NCI-H1092 (cell line): ENCODE measurements at places on chromosomes 16 and 17.
A peak's percentile ranks its signal among the peaks of the same experiment; 100 is the strongest.

GRCh38 chr17:82065193-82065637, 389 bp downstream of the DUS1L start:
- no peak for DNase-seq

DNA sequence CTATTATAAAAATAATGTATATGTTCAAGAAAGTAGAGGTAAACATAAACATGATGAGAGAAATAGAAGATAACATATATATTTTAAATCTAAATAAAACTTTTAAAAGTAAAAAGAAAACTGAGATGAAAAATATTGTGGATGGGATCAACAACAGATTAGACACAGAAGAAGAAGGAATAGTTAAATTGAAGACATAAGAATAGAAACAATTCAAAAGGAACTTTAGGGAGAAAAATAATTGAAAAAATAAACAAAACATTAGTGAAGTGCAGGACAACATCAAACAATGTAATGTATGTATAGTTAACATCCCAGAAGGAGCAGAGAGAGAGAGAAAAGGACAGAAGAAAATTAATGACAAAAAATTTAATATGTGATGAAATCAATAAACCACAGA, 228.1 kb upstream of the TNRC6C start:
- DNase-seq: no peak

DNA sequence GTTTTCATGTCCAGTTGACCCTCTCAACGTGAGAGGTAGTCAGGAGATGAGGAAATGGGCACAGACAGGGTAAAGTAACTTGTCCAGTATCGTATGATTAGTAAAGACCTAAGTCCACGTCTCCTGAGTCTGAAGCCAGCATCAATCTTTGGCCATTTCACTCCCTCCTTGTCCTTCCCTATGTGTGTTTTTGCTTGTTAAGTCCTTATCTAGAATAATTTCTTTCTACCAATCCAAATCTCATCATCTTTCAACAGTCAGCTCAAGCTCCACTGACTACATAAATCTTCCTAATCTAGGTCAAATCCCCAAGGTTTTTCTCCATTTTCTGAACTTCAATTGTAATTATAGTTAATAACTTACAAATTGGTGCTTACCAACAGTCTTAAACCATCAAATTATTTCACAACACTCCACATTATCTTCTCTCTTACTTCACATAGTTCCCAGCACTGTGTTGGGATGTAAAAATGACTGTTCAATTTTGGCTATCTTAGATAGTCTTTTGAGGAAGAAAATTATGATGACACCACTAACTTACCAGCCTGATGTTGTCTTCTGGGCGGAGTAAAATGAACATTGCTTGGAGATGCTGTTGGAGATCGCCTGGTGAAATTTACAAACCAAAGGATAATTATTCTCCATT, 72.3 kb upstream of the CORO6 start:
- DNase-seq: no peak

GRCh38 chr17:57724026-57724728, 20.9 kb downstream of the CCDC182 start:
- no peak for DNase-seq

- DNase-seq: no peak
These were observed 31.7 kb upstream of the RHOT1 start for GRCh38 chr17:32110596-32110995.

GRCh38 chr17:65455972-65456343, 105.5 kb downstream of the AXIN2 start:
- peak; percentile 0 for DNase-seq

DNA sequence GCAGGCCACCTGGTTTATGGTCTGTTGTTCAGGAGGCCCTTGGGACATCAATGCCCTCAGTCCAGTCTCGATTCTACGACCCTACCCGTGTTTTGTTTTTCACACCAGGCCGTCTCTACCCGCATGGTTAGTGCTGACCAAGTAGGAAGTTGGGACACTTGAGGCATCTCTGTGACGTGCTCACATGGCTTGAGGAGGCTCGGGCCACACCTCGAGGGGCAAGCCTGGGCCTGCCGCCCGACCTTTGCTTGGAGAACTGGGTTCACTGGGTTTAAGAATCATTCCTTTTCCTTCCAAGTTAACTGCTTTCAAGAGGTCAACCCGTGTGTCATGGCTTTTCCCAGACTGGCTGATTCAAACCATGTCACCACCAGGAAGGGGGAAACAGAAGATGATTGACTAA, 86.8 kb downstream of the CMIP start:
- DNase-seq: no peak

DNA sequence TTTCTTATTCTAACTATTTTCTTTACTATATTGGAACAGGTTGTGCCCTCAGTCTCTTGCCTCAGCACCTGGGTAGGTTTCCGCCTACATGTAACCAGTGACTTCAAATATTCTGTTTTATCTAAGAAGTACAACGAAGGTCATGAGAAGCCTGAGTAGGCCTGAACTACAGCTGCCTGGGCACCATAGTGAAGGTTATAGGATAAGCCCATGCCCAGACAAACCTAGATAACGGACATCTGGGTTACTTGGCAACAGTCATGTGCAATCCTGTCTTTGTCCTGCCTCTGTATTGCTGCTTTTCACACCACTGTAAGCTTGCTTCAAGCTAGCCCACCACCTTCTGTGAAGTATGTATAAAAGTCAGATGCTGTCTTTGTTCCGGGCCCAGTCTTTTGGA, 25.4 kb upstream of the ARL4D start:
- DNase-seq: no peak

DNA sequence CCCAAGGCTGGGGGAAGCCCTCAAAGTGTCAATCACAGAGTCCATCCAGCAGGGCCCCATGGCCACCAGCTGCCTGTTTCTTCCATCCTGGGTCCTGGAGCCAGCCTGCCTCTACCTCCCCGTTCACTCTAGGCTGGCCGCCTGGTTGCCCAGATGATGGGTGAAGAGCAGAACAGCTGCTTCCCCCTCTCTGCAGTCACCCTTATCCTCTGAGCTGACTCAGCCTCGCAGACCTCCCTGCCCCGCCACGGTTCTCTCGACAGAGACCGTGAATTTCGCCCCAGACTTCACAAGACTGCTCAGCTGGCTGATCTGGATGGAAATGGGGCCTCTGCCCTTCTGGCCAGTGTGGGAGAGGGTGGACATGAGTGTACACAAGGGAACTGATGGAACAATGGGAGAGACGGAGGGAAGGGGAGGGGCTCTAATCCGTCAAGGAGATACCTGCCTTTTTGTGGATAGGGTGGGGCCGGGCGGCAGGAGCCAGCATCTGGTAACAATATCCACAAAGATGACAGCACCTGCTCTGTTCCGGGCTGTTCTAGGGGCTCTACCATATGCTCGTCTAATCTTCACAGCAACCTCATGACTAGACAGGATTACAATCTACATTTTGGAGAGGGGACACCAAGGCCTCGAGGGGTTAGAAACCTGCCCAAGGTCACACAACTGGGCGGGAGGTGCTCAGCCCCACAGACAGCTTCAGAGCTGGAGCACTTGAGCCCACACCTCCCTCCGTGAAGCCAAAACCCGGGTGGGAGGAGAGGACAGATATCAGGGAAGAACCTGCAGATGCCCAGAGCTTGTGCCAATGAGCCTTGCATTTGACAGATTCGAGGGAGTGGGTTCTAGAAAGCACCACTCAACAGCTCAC, 136.0 kb downstream of the SDK2 start:
- no peak for DNase-seq

- no peak for DNase-seq
These were observed 2.2 kb upstream of the FOXK2 start for GRCh38 chr17:82517230-82517865.

GRCh38 chr17:67431249-67432015, 54.4 kb downstream of the PITPNC1 start:
- no peak for DNase-seq

GRCh38 chr16:61654962-61655361, 381.3 kb downstream of the CDH8 start:
- no peak for DNase-seq

- DNase-seq: no peak
These were observed 125.9 kb downstream of the OR1D5 start for GRCh38 chr17:2937331-2938003.

DNA sequence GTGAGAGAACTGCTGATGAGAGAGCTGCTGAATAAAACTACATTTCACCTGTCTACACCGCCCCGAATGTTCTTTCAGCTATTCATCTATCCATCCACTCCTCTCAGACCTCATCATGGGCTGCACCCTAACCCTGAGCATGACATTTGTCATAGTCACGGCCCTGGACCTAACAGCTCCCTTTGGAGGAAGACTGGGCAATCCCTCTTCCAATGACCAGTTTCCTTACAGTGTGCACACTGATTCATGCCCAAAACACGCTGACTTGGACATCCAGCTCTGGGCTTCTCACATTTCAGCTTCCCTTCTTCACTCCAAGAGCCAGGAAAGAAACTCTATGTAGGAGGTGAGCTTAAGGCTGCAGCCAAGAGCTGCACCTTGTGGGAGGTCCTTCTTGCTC, 41.8 kb upstream of the ARL4D start:
- DNase-seq: no peak

- no peak for DNase-seq
These were observed 10.9 kb upstream of the KRTAP17-1 start for GRCh38 chr17:41326173-41327145.

DNA sequence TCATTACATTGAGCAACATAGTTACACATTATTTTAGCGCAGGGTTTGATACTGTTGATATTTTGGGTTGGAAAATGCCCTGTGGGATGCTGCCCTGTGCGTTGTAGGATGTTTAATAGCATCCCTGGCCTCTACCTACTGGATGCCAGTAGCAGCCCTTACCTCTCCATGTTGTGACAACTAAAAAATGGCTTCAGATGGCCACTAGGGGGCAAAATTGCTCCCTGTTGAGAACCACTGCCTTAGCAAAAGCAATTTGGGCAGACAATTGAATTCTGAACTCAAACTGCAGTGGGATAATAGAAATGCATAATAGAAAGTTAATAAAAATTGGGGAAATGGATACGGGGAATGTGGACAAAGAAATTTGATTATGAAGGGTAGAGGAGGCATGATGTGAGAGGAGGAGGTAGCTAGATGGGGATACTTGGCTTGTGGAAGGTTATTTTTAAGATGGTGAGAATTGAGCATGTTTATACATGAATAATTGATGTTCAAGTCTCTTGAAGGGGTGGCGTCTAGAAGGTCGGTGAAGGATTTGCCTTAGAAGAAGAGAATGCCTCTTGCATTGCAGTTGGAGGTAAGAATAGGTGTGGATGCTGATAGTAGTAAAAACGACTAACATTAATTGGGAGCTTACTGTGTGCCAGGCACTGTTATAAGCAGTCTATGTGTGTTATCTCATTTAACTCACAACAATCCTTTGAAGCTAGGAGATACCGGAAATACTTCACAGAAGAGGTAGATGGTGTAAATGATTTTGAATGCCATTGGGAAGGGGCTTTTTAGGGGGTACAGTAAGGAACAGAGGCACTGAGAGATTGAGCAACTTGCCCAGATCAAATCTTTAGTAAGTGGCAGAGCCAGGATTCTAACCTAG, 19.0 kb downstream of the HEATR9 start:
- peak; percentile 10 for DNase-seq

DNA sequence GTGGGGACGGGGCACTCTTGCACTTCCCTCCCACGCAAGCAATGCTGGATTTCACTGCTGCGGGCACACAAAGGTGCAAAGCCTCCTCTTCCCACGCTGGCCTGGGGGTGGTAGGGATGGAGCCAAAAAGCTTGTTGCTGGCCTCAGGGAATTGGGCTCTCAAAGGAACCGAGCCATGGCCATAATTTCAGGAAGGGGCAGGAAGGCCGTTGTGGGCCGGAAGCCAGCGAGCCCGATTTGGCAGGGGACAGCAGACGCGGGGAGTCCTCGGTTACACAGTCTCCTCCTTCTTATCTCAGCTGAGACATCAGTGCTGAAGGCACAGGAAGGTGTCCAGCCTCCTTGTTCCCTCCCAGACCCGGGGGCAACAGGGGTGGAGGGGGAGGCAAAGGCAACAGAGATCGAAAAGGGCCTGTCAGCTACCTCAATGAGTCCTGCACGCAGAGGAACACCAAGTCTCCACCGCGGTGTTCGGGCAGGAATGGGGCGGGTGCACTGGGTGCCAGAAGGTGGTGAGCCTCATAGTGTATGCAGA, 59.5 kb downstream of the SLFN11 start:
- no peak for DNase-seq

DNA sequence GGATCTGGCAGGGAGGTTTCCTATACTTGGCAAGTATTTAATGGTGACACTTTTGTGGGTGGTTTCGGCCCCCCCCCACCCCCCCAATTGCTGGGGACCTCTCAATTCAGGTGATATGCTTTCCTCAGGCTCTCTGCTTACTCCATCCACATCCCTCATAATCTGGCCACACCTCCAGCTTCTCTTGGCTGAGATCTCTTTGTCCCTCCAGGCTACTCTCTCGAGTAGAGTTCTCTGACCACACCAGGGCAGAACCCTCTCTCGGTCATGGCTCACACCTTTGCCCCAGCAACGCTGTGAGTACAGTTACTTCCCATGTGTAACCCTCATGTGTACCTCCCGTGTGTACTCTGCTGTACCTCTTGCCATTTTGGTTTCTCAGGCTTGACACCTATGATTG, 34.1 kb upstream of the SRSF1 start:
- DNase-seq: no peak

DNA sequence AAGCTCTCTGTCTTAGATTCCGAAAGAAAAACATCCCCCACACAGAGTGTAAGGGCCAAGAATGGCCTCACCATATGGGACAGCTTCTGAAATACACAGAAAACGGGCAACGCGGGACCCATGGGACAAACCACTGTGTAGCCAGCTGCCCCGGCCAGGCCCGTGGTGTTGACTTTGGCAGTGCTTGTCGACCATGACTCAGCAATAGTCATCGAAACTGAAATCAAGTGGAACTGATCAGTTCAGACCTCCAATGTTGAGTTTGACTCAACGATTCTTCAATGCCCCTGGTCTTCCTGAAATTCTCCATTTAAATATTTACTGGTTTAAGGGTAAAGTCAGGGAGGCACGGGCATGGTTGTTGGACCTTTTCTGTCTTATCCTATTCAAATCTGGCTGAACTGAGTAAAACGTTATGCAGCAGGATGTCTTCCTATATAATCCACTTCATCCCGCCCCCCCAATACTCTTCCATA, 27.5 kb downstream of the ZFHX3 start:
- DNase-seq: peak; percentile 71

GRCh38 chr16:89115216-89115861, 21.7 kb downstream of the ACSF3 start:
- no peak for DNase-seq

- DNase-seq: no peak
These were observed 2.0 kb downstream of the TMEM11 start for GRCh38 chr17:21211825-21212479.

- DNase-seq: no peak
These were observed 239.2 kb downstream of the KATNIP start for GRCh38 chr16:27789150-27789549.

GRCh38 chr17:16886655-16887322, 85.1 kb downstream of the TNFRSF13B start:
- no peak for DNase-seq

- DNase-seq: no peak
These were observed 13.8 kb downstream of the CLUAP1 start for GRCh38 chr16:3514621-3515020.

- peak; percentile 38 for DNase-seq
These were observed 22.5 kb downstream of the DNAI2 start for GRCh38 chr17:74296548-74296936.

DNA sequence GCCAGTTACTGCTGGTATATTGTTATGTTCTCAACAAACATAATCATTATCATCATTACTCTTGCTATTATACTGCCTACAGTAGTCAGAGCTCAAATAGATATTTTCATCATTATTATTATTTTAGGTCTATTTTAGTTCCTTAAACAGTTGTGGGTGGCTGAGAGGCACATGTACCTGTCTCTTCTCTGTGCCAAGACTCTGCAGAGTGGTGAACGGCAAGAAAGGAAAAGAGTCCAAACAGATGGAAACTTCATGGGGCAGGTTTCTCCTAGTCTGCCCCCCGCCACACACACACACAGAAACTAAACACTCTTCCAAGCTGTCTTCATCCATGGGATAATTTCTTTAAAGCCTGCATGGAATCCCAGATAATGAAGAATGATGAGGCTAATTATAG, 77.7 kb upstream of the CLEC3A start:
- no peak for DNase-seq
